Occipital lobe (tissue), 3 donors: ENCODE measurements at places on chromosomes 13 and 19. TPM values are rescaled to one million over a fixed set of nuclear protein-coding genes. Genes with fewer than 3 reads are reported as not detected.

Gene ZNF229
- 23.1 TPM for total RNA-seq

Gene RRAS
- total RNA-seq, result 1.1 TPM

Gene MAMSTR
- 0.62 TPM for total RNA-seq

Gene HNRNPM
- 49.9 TPM for total RNA-seq

Gene CAMSAP3
- total RNA-seq, result 17.0 TPM

Gene YIF1B
- total RNA-seq, result 41.8 TPM

Gene SLC10A2
- not detected for total RNA-seq

Gene ZNF497
- 5.9 TPM for total RNA-seq

Gene MBD3L2
- total RNA-seq, result not detected

Gene S1PR2
- 4.7 TPM for total RNA-seq

Gene CYP4F11
- 0.16 TPM for total RNA-seq

Gene POP4
- total RNA-seq, result 37.7 TPM

Gene ATP8B3
- total RNA-seq, result under 0.01 TPM

Gene C19orf73
- 0.47 TPM for total RNA-seq

Gene METTL21C
- total RNA-seq, result not detected

Gene ZNF439
- 36.5 TPM for total RNA-seq

Gene ZNF610
- 17.8 TPM for total RNA-seq

Gene PLPPR3
- 99.5 TPM for total RNA-seq

Gene ZNF234
- total RNA-seq, result 25.9 TPM

Gene TEX101
- not detected for total RNA-seq

Gene TUBA3C
- not detected for total RNA-seq

Gene ZNF681
- total RNA-seq, result 25.7 TPM

Gene FXYD7
- 24.0 TPM for total RNA-seq

Gene CLEC17A
- 0.31 TPM for total RNA-seq

Gene WDR62
- total RNA-seq, result 0.78 TPM

Gene VSTM1
- not detected for total RNA-seq

Gene RGCC
- total RNA-seq, result 25.7 TPM

Gene ZNF470
- total RNA-seq, result 13.7 TPM

Gene CBARP
- total RNA-seq, result 6.6 TPM

Gene CASP14
- total RNA-seq, result not detected

Gene CYP2A6
- total RNA-seq, result not detected

Gene DKKL1
- 2.2 TPM for total RNA-seq
